Iris pigment epithelial cell (primary cell): ENCODE measurements at places on chromosomes 11 and 22.

DNA sequence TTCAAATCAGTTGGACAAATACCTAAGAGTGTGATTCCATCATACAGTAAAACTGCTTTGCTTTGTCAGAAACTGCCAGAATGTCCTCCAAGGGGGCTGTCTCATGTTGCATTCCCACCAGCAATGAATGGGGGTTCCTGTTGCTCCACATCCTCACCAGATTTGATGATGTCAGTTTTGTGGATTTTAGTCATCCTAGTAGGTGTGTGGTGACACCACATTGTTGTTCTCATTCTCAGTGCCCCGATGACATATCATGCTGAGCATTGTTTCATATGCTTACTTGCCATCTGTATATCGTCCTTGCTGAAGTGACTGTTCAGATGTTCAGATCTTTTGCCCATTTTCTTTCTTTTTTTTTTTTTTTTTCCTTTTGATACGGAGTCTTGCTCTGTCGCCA is 37.0 kb downstream of the CDPF1 start:
- no peak for DNase-seq

GRCh38 chr22:36663561-36663960 is 40.0 kb downstream of the CACNG2 start:
- DNase-seq = no peak

DNA sequence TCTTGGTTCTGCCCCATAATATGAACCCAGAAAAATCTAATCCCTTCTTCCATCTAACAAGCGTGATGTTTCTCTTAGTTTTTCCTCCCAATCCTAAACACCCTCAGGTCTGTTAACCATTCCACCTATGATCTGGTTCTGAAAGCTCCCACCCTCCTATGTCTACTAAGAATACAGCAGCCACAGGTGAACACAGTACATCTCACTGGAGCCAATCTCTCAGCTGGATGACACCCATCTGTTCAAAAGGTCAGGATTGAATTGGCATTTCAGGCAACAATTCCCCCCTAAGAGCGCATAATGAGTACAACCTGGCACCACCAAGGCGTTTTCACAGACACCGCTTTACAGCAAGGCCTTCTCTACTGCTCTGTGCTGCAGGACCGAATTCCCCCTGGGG is 19.0 kb upstream of the APOA1 start:
- no peak for DNase-seq

- no peak for DNase-seq
Observed at GRCh38 chr11:133824593-133824992, 20.7 kb downstream of the SPATA19 start.
